Esophagus squamous epithelium (tissue), 5 donors: ENCODE measurements at places on chromosomes 3 and 15. TPM values are rescaled to one million over a fixed set of nuclear protein-coding genes. Genes with fewer than 3 reads are reported as not detected.
A peak's percentile ranks its signal among the peaks of the same experiment; 100 is the strongest.

Gene DIS3L
- 12.5 TPM for total RNA-seq

Gene COMMD4
- 41.7 TPM for total RNA-seq

Gene SLC35A5
- total RNA-seq, result 22.8 TPM

Gene PLSCR2
- not detected for total RNA-seq

Gene CCDC39
- total RNA-seq, result not detected

Gene SLC12A1
- total RNA-seq, result not detected

Gene CHRM5
- not detected for total RNA-seq

- DNase-seq, result no peak
- H3K27me3 ChIP-seq, result peaks cover 9% of the 10 kb centered on the region
- H3K4me1 ChIP-seq, result no peaks in the 10 kb centered on the region
- peak overlapping the region; percentile 0 for H3K27ac ChIP-seq
- no peaks in the 10 kb centered on the region for H3K36me3 ChIP-seq
Measured at GRCh38 chr15:36883713-36884517, 216.4 kb downstream of the MEIS2 start.

- H3K36me3 ChIP-seq, result no peaks in the 10 kb centered on the region
- no peaks in the 10 kb centered on the region for H3K27me3 ChIP-seq
- H3K4me3 ChIP-seq, result no peak overlapping the region
- H3K27ac ChIP-seq, result no peak overlapping the region
- H3K4me1 ChIP-seq, result no peaks in the 10 kb centered on the region
Measured at GRCh38 chr3:148641722-148642121, 56.0 kb upstream of the AGTR1 start.

DNA sequence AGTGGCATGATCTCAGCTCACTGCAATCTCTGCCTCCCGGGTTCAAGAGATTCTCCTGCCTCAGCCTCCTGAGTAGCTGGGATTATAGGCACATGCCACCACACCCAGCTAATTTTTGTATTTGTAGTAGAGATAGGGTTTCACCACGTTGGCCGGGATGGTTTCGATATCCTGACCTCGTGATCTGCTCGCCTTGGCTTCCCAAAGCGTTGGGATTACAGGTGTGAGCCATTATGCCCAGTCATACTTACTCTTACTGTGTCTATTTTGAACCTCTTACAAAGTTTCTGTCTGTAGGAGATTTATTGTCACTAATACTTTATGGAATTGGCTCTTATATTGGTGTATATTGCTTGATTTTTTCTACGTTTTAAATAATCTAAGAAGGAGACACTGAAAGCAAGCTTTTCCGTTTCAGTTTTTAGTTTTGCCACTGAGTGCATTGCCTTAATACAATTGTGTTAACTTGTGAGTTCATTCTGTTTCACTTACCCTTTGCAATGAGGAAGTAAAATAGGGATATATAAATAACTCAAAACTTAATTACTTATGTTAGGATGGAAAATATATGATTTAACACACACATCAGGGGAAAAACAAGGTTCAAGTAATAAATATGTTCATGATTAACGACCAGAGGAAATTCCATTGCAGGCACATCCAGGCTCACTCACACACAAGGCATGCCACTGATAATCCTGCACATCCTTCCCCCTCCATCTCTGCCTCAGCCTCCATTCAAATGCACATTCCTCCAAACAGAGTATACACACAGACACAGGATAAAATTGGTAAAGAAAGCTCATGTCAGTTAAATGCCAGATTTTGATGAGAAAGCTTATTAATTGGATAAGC lies 279.3 kb upstream of the RASGRP1 start:
- DNase-seq, result no peak
- H3K4me1 ChIP-seq, result peaks cover 17% of the 10 kb centered on the region
- no peaks in the 10 kb centered on the region for H3K27me3 ChIP-seq
- H3K27ac ChIP-seq, result peak overlapping the region; percentile 9
- H3K4me3 ChIP-seq, result no peak overlapping the region

- H3K27ac ChIP-seq, result no peak overlapping the region
- DNase-seq, result no peak
- H3K4me1 ChIP-seq, result no peaks in the 10 kb centered on the region
- H3K27me3 ChIP-seq, result no peaks in the 10 kb centered on the region
- peaks cover 5% of the 10 kb centered on the region for H3K36me3 ChIP-seq
Measured at GRCh38 chr15:39961051-39961450, 27.1 kb downstream of the EIF2AK4 start.

DNA sequence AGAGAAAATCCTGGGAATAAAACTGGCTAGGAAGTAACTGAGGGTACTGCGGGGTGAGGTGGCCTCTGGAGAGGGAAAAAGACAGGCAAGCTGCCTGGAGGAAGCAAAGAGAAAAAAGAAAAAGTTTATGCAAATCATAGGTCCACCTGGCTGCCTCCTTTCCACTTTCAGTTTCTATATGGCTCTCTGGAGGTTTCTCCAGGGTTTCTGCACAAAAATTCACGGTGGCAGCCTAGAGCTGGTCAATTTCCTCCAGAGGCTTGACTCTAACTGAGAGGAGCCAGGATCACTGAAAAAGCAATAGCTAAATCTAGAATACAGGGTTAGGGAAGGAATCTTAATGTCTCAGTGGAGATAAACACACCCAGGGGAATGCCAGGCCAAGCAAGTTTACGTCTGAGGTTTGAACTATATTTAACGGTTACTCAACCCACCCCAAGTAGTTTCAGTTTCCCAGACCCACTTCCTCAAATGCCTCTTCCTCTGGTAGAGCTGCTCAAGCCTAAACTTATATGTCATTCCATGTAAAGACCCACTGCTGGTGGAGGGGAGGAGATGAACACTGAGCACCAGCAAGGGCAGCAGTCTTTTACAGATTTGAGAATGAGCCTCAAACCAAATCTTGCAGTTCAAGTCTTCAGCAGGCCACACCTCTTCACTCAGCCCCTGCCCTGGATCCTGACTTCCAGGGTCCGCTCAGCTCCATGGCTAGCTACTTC lies 5.7 kb downstream of the LYSMD2 start:
- H3K27me3 ChIP-seq, result no peaks in the 10 kb centered on the region
- no peak for DNase-seq
- peak overlapping the region; percentile 13 for H3K4me3 ChIP-seq
- H3K4me1 ChIP-seq, result peaks cover 68% of the 10 kb centered on the region

GRCh38 chr3:72891053-72891855 lies 3.4 kb downstream of the GXYLT2 start:
- no peak overlapping the region for H3K4me3 ChIP-seq
- no peak for DNase-seq
- no peaks in the 10 kb centered on the region for H3K27me3 ChIP-seq
- peaks cover 61% of the 10 kb centered on the region for H3K4me1 ChIP-seq

GRCh38 chr3:25430287-25430934 lies 2.3 kb downstream of the RARB start:
- H3K36me3 ChIP-seq, result no peaks in the 10 kb centered on the region
- H3K27ac ChIP-seq, result peak overlapping the region; percentile 96
- no peaks in the 10 kb centered on the region for H3K4me1 ChIP-seq
- H3K4me3 ChIP-seq, result peak overlapping the region; percentile 57
- DNase-seq, result no peak
- H3K27me3 ChIP-seq, result no peaks in the 10 kb centered on the region

DNA sequence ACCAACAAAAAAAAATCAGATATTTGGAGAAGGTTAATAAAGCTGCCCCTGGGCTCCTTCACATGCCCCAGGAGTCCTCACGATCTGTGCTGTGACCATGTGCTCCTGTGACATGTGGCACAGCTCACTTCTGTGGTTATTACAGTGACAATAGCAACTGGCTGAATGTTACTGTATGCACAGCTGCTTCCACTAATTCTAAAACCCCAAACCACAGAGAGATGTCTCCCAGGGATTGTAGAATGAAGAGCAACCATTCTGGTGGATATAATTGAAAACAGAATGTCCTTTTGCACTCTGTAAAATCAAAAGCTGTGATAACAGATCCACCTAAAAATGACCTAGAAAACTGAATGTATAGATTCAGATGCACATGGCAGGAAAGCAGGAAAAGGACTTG lies 489.2 kb upstream of the CNTN4 start:
- no peaks in the 10 kb centered on the region for H3K4me1 ChIP-seq
- no peak for DNase-seq
- H3K27ac ChIP-seq, result no peak overlapping the region
- H3K4me3 ChIP-seq, result no peak overlapping the region
- H3K27me3 ChIP-seq, result no peaks in the 10 kb centered on the region
- H3K36me3 ChIP-seq, result no peaks in the 10 kb centered on the region

DNA sequence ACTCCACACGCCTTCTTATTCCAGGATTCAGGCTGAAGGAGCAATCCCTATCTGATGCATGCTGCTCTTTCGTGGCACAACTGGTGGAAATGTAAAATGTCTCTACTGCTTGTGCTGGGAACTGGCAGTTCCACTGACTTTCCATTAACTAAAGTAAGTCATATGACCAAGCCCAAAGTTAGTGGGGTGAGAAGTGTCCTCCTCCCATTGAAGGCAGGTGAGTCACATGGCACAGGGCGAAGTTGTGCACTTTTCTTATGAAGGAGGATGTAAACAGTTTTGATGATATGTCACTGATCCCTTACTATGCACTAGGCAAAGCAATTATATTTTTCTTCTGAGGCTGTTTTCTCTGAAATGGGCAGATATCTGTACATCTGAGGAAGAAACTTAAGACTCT lies 51.6 kb downstream of the SLC7A14 start:
- H3K36me3 ChIP-seq, result no peaks in the 10 kb centered on the region
- peaks cover 4% of the 10 kb centered on the region for H3K27me3 ChIP-seq
- no peaks in the 10 kb centered on the region for H3K4me1 ChIP-seq
- H3K27ac ChIP-seq, result no peak overlapping the region
- no peak for DNase-seq
- no peak overlapping the region for H3K4me3 ChIP-seq

DNA sequence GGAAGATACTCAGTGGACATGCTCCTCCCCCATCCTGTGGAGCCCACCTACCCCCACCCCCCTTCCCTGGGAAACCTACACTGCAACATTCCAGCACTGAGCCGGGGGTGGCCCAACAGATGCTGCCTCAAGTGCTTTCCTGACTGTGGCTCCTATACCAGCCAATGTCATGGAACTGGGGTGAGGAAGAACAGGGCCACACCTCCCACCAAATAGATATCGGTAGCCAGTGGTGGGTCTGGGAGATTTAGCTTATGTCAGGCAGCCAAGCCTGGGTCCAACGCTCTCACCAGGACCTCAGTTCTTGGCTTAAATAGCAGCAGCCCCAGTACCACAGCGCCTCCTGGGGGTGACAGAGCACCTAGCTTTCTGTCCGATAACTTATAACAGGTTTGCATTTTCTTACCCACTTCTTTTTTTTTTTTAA lies 30.3 kb downstream of the CDC25A start:
- H3K4me3 ChIP-seq, result no peak overlapping the region
- H3K27me3 ChIP-seq, result no peaks in the 10 kb centered on the region
- no peaks in the 10 kb centered on the region for H3K4me1 ChIP-seq
- H3K36me3 ChIP-seq, result peaks cover 30% of the 10 kb centered on the region
- no peak for DNase-seq
- no peak overlapping the region for H3K27ac ChIP-seq

GRCh38 chr3:14445773-14446172 lies 43.4 kb downstream of the SLC6A6 start:
- no peaks in the 10 kb centered on the region for H3K27me3 ChIP-seq
- peaks cover 5% of the 10 kb centered on the region for H3K36me3 ChIP-seq
- no peak overlapping the region for H3K4me3 ChIP-seq

GRCh38 chr15:74716651-74717050 lies 8.7 kb downstream of the CYP1A1 start:
- no peak overlapping the region for H3K4me3 ChIP-seq
- DNase-seq, result no peak
- no peaks in the 10 kb centered on the region for H3K27me3 ChIP-seq
- no peaks in the 10 kb centered on the region for H3K36me3 ChIP-seq
